ENCODE measurements at places on chromosomes 12 and 14. TPM values are rescaled to one million over a fixed set of nuclear protein-coding genes. Genes with fewer than 3 reads are reported as not detected.

SPRYD4 gene
- total RNA-seq = 2.8 TPM

KRT7 gene
- total RNA-seq = 0.73 TPM

TTC7B gene
- 98.4 TPM for total RNA-seq

INTS13 gene
- total RNA-seq = 24.2 TPM

ZBTB42 gene
- total RNA-seq = 11.5 TPM

SPRYD3 gene
- 35.1 TPM for total RNA-seq

IFNG gene
- 1.4 TPM for total RNA-seq

TMEM119 gene
- 8.8 TPM for total RNA-seq

- no peak for DNase-seq
These were observed 74.4 kb downstream of the DAAM1 start for GRCh38 chr14:59262717-59263454.

GRCh38 chr12:39574785-39575497 is 44.7 kb downstream of the ABCD2 start:
- DNase-seq = no peak

GRCh38 chr12:116538076-116538591 is 21.0 kb upstream of the MAP1LC3B2 start:
- DNase-seq = no peak

GRCh38 chr12:72277415-72277814 is 5.2 kb downstream of the TRHDE start:
- no peak for DNase-seq

DNA sequence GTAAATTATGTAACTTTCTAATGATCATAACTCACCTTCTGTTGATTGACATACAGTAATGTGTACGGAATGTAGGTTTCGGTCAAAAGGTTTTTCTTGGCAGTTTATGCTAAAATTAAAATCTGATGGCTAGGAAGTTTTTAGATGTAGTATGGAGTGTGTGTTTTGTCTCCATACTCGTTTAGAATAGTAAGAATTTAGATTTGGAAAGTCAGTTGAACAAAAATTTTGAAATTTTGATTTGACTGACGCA is 859 bp downstream of the PALS1 start:
- no peak for DNase-seq

DNA sequence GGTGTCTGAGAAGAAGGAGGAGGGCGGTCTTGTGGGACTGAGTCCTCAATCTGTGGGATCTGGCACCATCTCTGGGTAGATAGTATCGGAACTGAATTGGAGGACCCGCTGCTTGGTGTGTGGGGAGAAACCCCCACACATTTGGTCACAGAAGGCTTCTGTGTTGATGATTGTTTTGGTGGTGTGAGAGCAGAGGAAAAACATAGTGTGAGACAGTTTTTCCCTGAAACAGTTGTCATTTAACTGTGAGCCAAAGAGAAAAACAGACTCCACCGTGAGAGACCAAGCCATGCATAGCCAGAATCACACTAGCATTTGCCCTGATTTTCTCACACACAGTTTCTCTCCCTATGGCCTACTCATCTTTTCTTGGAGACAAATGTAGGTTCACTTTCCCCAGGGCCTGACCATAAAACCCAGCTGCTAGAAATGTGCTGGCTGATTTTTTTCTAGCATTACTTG is 91.4 kb upstream of the FLRT2 start:
- DNase-seq = no peak

DNA sequence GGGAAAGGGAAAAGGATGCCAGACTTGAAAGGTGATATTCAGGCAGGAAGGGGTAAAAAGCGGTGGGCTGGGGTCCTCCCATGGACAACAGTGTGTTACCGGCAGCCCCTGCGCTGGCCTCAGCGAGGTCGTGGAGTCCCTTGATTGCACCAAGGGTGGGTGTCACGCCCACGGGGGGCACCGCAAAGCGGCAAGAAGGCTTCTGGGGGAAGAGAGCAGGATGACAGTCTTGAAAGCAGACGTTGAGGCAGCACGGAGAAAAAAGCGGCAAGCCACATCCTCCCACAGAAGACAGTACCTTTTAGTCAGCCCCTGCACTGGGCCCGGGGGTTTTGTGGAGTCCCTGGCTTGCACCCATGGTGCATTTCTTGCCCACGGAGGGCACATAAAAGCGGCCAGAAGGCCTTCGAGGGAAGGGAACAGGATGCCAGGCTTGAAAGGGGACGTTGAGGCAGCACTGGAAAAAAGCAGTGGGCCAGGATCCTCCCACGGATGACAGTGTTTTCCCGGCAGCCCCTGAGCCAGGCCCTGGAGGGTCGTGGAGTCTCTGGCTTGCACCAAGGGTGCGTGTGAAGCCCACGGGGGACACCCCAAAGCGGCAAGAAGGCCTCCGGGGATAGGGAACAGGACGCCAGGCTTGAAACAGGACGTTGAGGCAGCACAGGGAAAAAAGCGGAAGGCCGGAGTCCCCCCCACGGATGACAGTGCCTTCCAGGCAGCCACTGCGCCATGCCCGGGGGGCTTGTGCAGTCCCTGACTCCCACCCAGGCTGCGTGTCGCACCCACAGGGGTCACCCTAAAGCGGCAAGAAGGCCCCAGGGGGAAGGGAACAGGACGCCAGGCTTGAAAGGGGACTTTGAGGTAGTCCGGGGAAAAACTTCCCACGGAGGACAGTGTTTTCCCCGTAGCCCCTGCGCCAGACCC is 162.2 kb upstream of the ALG10B start:
- no peak for DNase-seq

DNA sequence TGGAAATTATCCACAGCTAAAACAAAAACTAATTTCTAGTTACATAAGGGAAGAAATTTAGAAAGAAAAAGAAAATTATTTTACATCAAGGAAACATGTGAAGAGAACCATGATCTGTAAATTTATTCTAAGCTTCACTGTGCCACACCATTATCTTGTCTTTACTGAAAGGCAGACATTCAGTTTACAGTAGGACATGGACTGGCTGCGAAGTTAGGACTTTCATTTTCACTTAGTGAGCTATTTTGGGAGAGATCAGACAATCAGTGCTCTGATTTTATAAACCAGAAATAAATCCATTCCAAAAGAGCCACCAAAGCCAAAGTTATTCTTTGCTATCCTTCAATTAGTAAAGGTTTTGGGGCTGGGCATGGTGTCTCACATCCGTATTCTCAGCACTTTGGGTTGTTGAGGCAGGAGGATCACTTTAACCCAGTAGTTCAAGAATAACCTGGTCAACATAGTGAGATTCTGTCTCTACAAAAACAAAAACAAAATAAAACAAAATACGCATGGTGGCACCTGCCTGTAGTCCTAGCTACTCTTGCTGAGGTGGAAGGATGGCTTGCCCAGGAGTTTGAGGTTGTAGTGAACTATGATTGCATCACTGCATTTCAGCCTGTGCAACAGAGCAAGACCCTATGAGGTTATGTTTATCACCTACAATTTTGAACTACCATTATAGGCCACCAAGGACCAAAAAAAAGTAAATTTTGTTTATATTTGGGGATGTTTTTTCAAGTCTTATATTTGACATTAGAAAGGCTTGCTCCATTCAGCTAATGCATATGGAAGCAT is 1084.8 kb upstream of the ATXN7L3B start:
- DNase-seq = no peak

GRCh38 chr14:89239023-89239422 is 178.0 kb downstream of the FOXN3 start:
- DNase-seq = no peak

DNA sequence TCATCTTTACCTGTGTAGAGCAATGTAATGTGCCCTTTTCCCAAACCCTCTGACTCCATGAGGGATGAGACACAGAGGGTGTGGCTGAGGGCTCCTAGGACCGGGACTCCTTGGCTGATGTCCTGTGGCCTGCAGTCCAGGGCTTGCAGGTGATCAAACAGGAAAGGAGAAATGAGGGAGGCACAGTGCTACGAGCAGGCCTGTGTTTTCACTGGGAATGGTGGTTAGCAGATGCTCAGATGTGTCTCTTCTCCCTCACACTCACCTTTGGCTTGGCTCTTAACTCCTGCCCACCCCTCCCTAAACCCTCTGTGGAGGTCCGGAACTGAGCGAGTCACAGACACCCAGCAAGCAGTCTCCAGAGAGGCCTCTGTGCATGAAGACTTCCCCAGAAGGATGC is 254.4 kb downstream of the DAD1 start:
- DNase-seq = no peak

GRCh38 chr14:105853907-105854599 is 327.7 kb downstream of the TMEM121 start:
- peak; percentile 77 for DNase-seq

GRCh38 chr12:121753844-121754264 is 39.6 kb downstream of the RHOF start:
- no peak for DNase-seq

DNA sequence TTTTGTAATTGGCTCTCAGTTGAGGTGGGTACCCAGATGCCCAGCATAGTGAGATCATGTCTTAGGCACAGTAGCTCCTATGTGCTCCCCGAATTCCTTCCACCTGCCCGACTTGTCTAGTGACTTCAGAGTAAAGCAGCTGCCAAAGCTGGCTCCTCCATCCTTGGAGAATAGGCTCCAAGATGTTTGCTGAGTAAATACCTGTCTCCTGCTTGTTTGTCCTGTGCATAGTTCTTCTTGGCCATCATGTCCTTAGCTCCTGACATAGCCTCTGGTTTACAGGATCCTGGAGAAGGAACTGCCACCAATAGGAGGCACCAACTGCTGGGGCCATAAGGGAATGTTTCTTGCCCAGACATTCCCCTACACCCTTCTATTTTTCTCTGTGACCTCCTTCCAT is 52.6 kb upstream of the CISTR start:
- DNase-seq = no peak

- no peak for DNase-seq
These were observed 454.8 kb downstream of the NOVA1 start for GRCh38 chr14:26143057-26143456.

DNA sequence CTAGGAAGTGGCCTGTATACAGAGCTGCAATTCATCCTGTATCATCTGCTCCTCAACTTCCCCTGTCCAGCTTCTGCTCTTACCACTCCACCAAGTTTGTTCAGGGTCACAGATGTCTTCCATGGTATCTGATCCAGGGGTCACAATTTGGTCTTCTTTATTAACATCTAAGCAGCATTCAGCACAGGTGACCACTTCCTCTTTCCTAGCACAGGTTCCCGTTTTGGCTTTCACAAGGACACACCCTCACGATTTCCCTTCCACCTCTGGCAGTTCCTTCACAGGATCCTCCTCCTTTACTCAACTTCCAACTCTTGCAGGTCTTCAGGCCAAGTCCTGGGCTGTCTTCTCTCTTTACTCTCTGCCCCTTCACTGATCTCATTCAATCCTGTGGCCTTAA is 93.6 kb downstream of the TTC7B start:
- DNase-seq = no peak

Data from spleen (tissue), 13 donors.